ENCODE measurements at places on chromosomes 1 and 21.

DNA sequence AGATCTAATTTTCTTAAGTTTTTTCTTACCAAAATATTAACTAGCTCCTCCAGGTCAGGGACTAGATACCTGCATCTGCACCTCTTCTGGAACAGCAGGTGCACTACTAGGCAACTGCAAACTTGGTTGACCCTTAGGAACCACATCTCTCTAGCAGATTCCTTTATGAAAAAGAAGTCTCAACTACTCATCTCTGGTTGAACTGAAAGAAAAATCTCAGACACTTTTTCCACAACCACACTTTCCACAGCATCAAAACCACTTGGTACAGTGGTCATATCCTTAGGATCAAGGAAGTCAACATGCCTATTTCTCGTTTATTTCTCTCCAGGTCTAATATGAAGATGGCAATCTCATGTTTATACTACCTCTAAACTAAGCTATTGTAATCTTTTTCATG lies 52.3 kb downstream of the VAV3 start:
- DNase-seq, result no peak

DNA sequence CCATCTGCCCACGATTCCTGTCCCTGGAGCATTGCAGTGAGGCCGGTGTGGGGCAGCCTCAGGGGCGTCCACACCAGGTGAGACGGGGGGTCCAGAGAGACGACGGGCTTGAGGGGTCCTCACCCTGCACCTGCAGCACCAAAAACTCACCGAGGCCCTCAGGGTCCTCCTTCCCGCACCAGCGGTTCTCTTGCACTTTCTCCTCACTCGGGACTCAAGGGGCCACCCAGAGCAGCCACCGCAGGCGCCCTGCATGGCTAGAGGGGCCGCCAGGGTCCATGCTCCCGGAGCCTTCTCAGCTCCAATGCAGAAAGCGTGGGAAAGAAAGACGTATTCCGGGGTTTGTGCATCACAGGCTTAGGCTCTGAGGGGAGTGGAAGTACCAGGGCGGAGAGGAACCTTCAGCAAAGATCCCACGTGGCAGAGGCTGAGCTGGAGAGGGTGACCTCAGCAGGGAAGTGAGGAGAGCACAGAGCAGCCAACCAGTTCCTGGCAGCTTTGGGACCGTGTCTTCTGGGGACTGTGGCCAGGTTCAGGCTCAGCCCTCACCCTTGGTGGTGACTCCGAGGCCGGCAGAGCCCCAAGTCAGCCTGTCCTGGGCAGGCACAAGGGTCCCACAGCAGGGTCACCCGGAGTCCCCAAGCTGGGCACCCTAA lies 19.5 kb upstream of the COL6A2 start:
- no peak for DNase-seq

DNA sequence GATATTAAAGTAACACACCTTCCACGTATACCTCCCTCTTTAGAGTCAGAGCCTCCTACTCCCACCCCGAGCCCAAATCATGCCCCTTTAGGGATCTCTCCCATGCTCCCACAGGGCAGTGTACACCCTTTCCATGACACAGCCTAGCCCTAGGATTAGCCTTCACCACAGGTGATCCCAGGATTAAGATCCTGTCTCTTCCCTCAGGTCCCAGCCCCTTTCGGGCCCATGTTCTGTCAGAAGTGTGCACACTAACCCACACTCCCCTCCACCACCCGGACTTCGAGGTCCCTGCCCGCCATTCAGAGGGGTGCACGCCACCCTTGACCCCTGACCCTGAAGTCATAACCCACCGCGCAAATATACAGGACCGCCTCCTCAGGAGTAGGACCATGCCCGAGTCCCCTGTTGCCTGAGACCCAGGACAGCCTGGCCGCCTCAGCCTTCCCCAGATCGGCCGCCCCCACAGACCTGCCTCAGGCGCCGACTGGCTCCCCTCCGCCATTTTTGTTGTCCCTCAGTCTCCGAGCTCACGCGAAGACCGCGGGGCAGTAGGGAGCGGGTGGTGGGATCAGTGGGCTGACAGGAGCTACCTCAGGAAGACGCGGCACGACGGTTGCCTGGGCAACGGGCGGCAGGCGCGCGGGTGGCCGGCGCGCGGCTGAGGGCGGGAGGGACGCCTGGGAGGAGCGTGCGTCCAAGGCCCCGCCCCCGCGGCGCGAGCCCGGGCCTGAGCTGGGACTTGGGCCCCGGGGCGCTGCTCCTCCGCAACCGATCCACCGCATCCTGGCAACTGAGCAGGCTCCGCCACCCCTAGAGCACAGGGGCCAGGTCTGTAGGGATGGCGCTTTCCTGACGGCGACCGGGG lies at the start of gene AGBL4:
Gene AGBL4 (minus strand): TSS at position 663 of the 868 bp plus-strand sequence.
- DNase-seq, result peak; percentile 26

DNA sequence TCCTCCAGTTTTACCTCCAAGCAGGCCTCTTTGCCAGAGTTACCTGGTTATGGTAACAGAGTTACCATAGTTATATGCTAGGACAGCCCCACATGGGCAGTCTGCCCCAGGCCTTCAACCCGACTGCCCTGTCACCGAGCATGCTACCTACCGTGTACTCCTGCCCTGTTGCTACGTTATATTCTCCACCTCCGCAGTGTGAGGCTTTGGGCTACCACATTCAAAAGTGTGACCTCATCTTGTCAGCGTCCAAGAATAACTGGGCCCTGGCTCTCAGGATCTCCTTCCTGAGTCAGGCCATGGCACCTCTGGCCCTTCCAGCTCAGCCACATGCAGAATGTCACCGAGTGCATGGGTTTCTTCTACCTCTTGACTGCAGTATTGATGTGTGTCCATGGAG lies 8.9 kb downstream of the MAPKAPK2 start:
- DNase-seq, result no peak

- no peak for DNase-seq
These were observed 24.8 kb downstream of the CCSAP start for GRCh38 chr1:229318056-229318455.

DNA sequence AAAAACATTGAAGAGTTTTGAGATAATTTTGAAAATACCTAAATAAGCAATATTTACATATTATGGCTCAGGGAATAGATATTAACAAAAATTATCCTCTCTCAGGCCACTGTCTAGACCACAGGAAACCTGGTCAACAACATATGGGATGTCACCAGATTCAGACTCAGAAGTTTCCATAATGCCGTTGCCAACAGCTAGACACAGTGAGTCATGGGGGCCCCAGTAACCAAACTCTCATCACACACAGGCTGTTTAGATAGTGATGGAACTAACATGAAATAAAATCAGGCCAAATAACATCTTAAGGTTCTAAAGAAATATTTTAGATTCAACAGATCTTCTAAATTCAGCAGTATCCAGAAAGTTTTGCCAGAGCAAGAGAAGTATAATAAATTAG lies 681.7 kb upstream of the ADAMTS5 start:
- DNase-seq, result no peak

DNA sequence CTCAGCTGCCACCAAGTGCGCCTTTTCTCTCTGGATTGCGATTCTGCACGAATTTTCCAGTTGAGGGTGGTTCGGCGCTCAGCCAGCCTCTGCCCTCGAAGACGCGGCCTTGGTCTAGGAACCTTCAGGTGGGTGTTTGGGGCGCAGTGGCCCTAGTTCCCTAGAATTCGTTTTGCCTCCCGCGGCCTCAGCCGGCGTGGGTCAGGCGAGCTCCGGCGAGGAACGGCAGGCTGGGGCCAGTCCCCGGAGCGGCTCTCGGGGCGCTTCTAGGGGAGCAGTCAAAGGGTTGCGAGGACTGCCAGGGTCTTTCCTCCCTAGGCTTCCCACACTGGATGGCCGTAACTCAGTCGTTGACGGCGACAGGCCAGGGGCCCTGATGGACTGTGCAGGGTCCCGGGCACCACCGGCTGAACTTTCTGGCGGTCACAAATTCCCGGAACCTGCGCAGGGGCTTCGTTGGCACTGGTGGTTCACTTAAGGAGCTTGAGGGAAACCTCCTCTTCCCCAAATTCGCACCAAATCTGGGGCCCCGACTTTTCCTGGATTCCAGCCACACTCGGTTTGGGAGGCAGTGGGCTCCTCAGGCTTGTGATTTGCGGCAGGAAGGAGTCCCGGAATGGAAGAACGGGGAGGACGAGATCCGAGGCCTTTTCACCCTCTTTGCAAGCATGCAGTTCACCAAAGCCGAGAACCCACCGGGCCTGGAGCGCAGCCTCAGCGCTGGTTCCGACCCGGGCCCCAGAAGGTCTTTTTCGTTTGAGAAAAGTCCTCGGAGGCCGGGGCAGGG lies 1.2 kb downstream of the DMBX1 start:
- DNase-seq, result no peak

DNA sequence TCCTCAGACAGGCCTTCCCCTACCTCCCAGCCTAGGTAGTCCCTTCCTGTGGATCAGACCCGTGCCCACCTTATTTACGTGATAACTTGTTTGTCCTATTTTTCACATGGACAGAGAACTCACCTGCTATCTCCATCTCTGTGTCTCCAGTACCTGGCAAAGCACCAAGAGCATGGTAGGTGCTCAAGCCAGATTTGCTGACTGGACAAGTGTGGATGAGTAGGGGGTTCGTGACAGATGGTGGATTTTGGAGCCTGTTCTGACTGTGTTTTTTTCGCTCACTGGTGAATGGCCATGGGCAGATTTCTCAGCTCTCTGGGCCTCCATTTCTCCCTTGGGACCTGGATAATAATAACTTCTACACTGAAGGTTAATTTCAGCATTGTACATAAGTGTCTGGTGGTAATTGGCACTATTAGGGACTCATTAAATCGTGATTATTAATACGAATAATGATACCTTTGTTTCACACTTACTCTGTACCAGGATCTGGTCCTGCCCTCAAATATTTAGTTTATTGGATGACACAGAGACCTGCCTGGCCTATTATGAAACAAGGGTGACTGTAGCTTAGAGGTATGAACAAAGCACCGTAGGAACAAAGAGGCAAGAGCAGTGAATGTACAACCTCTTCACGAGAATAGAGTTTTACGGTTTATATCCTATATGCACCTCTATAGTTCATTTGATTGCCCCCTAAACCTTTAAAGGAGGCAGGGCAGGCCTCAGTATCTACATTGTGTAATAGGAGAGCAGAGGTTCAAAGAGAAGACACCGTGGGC lies 24.5 kb upstream of the SLC26A9 start:
- DNase-seq, result no peak

DNA sequence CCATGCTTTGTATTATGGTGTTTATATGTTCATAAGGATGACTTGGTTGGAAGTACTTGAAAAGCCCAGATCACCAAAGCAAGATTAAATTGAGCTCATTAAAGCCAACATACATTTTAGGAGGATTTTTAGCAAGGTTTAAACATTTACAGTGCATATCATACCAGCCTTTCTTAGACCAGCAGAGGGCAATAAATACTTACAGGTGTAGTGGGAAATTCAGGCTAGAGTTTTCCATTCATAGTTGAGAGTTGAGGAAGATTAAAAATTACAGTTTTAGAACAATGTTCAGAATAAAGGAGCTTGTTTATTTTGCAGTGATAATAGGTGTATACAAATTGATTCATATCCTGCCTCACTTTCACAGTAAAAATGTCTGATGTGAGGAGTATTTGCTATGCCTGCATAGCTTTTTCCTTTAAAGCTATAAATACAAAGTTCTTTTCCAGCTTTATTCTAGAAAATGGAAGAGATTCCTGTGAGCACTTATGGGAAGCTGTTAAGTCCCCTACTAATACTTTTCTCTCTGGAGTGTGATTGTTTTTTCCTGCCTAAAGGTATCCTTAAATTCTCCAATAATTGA lies 35.3 kb downstream of the DTL start:
- peak; percentile 64 for DNase-seq

DNA sequence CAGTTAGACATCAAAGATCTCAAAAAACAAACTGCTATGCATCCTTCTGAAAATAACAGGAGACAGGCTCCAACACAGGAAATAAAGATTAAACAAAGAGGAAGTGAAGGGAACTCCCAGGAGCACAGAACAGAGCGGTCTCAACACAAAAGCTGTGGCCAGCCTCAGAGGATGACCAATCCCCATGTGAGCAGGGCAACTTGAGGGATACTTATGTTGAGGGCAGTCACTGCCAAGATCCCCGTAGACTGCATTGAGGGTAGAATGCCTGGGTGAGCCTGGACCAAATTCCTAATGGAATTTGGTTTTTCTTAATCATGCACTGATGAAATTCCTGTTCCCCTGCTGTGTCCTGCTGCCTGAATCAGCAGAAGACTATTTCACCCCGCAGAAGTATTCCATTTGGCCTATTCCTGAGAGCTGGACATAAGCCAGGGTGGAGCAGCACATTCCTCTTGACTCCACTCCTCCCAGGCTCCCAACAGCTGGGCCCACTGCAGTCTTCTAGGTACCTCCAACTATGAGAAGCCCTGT lies 49.0 kb downstream of the JAK1 start:
- DNase-seq, result peak; percentile 97

DNA sequence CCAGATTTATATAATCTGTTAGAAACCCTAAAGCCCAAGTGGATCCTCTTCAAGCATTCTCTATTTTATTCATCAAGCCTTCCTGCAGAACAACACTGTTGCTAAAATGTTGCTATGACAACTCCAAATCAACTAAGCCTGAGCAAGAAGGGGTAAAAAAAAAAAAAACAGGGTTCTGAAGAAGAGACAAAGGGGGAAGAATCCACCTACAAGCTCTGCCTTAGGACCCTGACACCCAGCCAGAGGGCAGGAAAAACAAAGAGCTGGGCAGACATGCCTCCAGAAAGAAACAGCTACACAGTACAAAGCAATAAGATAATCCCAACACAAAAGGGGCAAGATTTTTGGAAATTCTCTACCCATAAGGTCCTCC lies 1.3 kb downstream of the USF1 start:
- no peak for DNase-seq

DNA sequence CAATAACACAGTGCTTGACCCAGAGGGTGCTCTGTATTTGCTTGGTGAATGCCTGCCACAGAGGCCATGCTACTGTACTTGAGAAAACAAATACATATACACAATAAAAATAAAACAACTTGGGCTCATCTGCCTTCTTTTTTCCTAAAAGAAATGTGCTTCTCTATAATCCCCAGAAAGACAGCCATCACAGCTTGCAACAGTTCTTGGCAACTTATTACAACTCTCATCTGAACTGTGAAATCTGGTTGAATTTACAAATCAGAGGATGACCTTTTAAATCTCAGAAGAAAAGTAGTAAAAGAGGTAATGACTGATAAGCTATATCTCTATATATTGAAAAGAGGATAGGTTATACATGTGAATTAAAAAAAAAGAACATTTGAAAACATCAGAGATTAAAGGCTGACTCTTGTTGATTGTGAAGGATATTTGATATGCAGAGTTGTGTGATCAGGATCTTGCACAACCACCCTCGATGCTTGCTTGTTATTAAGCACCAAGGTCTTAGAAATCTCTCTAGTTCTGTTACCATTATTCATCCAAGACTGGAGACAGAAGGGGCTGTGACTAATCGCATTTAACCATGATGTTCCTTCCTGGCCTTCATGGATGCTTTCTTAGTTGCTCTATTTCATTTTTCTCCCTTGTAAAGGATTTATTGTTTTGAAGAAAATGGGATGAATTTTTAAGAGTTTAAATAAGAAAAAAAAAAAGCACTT lies 213.4 kb downstream of the APP start:
- no peak for DNase-seq

- peak; percentile 75 for DNase-seq
These were observed 969 bp upstream of the RIPK4 start for GRCh38 chr21:41767606-41768436.

- DNase-seq, result no peak
These were observed 85.7 kb downstream of the ITPKB start for GRCh38 chr1:226653311-226653921.
